ENCODE measurements at places on chromosomes 3 and 15. TPM values are rescaled to one million over a fixed set of nuclear protein-coding genes. Genes with fewer than 3 reads are reported as not detected.

IRAK2 gene
- 5.7 TPM for total RNA-seq

CELSR3 gene
- total RNA-seq: 3.0 TPM

TUBGCP5 gene
- total RNA-seq: 39.6 TPM

IL16 gene
- 17.1 TPM for total RNA-seq

DUOXA2 gene
- total RNA-seq: not detected

SATB1 gene
- 33.0 TPM for total RNA-seq

EPHA6 gene
- total RNA-seq: 0.71 TPM

VPS8 gene
- 78.0 TPM for total RNA-seq
